Mesenchymal stem cell (in vitro differentiated cells and primary cell): ENCODE measurements at places on chromosomes 2 and 18.

GRCh38 chr2:223469270-223470046, 132.7 kb downstream of the SCG2 start:
- peak; percentile 100 for DNase-seq

GRCh38 chr2:170155022-170155722, 22.8 kb upstream of the MYO3B start:
- DNase-seq: peak; percentile 61

GRCh38 chr2:79982445-79982844, 322.1 kb downstream of the LRRTM1 start:
- no peak for DNase-seq

GRCh38 chr2:168455645-168456520, at the start of gene CERS6:
Gene CERS6 (plus strand): TSS chr2:168456272. CDS start chr2:168456449, 177 bp downstream.
- DNase-seq: peak; percentile 94
